Dermis microvascular lymphatic vessel endothelial cell (primary cell): ENCODE measurements at places on chromosomes 2 and 18. TPM values are rescaled to one million over a fixed set of nuclear protein-coding genes. Genes with fewer than 3 reads are reported as not detected.
A peak's percentile ranks its signal among the peaks of the same experiment; 100 is the strongest.

The IL1RN gene
- not detected in 2 replicates for total RNA-seq

The SLC38A11 gene
- not detected in 2 replicates for total RNA-seq

The ALS2 gene
- total RNA-seq, result 17.7 and 20.5 TPM in 2 replicates

DNA sequence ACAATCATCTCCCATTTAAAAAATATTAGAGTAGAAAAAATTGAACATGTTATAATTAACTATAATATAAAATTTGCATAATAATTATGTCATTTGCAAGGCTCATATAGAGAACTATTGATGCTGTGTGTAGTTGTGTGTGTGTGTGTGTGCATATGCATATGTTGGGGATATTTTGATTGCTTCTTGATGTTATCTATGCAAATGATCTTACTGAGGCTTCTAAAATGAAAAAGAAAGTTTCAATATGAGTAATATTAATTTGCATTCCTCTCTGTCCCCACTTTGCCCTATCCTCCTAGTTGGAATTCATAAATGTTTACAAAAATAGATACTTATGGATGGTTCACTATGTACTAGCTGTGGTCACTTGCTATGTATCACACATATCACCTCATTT is 523.3 kb downstream of the TRIB2 start:
- DNase-seq, result no peak

DNA sequence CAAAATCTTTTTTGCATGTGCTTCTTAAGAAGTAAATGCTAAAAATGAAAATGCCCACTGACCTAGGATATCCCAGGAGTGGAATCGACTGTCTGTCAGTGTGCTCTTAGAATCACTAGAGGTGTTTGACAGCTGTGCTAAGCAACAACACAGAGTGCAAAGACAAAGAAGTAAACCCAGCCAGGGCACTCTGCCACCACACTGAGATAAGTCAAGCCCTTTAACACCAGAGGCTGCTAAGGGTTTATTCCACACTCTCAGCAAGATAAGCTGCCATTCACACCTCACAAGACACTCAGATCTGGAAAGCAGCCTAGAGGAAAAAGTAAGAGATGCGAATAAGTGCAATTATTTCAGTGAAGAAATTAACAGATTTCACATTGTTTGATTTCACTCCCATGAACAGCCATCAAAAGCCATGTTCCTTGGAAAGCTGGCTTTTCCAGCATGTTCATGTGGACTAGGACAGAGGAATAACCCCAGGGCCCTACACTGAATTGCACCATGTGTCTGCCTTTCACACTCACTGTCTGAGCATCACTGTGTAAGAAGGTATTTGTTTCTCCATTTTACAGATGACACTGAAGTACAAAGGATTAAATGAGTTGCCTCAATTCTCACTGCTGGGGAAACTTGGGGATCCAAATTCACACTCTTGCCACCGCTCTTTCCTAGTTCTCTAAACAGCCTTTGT is 6.0 kb upstream of the BMP10 start:
- DNase-seq, result no peak

DNA sequence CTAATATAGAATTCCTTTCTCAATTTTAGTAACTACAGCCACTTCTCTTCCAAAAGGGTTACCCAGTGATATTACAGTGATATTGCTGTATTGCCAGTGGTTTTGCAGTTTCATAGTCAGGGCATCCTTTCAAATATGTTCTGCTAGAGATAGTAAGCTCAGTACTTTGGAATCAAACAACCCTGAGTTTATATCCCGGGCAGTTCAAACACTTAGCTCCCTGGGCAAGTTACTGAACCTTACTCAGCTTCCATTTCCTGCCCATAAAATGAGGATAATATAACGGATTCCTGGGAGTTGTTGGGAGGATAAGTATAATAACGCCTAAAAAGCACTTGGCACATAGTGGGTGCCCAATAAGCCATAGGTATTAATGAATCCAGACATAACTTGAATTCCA is 212.6 kb upstream of the PARD3B start:
- no peak for DNase-seq

GRCh38 chr2:10141736-10142639 is 19.4 kb downstream of the RRM2 start:
- DNase-seq, result peak; percentile 56

- DNase-seq, result no peak
Measured at GRCh38 chr2:65159906-65160305, 30.0 kb upstream of the RAB1A start.
